Activated naive CD8-positive, alpha-beta T cell treated with anti-CD3 and anti-CD28 coated beads for 36 hours (primary cell): ENCODE measurements at places on chromosomes 3 and 15. TPM values are rescaled to one million over a fixed set of nuclear protein-coding genes. Genes with fewer than 3 reads are reported as not detected.

DNA sequence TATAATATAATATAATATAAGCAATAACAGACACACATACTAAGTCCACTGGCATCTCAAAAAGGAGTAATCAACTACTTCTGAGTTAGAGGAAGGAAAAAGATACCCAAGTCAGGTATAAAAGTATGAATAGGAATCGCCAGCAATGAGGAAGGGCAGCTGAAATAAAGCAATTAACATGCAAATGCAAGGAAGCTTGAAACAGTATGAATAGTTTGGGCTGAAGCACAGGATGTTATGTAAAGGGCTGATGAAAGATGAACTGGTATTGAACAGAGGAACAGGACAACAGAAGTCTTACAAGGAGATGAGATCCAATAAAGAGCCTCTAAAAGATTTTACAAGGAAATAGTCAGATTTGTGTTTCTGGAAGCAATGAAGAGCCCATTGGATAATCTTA, 7.1 kb downstream of the COPS2 start:
- DNase-seq: no peak

Gene MAGEL2
- not detected for total RNA-seq

DNA sequence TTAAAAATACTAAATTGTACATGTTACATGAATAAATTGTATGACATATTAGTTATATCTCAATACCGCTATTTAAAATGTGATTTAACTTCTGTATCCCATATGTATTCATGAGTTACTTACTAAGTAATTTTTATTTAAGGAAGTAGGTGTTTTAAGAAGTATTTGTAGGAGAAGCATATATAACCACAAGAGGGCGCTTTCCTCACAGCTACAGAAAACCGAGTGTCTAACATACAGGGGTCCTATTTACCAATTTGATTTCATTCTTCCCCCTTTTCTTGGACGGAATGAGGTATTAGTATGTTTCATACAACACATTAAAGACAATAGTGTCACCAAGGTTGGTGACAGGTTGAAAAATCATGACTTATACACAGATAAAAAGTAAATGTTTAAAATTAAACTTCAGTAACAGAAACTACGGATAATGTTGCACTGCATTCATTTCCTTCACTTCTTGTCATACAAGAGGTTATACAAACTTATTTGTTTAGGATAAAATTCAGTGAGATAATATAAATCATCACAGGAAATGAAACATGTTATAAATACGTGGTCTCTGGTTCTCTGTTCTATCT, 253.6 kb downstream of the MAGI1 start:
- no peak for DNase-seq

GRCh38 chr15:78105476-78106241, 13.3 kb downstream of the SH2D7 start:
- DNase-seq: no peak

DNA sequence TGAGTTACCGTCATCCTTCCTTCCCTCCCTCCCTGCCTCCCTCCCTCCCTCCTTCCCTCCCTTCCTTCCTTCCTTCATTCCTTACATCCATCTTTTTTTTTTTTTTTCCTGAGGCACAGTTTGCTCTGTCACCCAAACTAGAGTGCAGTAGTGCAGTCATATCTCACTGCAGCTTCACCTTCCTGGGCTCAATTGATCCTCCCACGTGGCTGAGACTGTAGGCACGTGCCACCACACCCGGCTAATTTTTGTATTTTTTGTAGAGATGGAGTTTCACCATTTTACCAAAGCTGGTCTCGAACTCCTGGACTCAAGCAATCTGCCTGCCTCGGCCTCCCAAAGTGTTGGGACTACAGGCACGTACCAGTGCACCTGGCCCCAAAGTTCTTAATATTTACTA, 25.8 kb downstream of the USP3 start:
- peak; percentile 19 for DNase-seq

GRCh38 chr3:124650798-124651197, 79.5 kb upstream of the UMPS start:
- DNase-seq: peak; percentile 67

Gene SLC22A14
- total RNA-seq: not detected

- no peak for DNase-seq
Observed at GRCh38 chr3:124850633-124851032, 36.5 kb downstream of the ITGB5 start.

DNA sequence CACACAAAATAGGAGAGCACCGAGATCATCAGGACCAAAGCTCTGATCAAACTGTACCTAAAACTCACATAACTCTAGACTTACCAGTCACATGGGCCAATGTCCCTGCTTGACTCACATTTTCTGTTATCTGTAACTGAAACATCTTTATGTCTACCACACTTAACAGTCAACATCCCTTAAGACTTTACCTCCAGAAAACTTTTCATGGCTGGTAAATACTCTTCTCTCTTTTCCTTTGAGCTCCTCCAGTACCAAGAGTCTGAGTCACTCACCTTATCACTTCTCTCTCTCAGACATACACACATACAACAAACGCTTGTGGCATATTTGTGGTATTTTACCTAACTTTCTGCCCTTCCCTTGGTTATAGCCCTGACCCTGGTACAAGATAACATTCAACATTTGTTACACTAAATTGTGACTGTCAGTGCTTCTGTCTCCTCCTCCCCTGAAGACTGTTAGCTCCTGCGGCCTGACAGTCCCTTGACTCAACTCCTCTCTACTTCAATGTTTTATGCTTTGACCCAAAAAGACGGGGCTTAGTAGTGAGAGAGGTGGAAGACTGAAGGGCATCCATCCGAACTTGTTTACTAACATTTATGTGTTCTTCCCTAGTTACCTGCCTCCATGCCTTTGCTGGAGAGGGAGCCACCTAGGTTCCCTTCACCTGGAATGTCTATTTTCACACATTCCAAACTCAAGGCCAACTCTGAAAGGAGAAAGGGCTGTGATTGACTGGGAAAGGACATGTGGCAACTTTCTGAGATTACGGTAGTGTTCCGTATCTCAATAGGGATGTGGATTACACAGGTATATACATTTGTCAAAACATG, 3.7 kb upstream of the EFHB start:
- DNase-seq: no peak

DNA sequence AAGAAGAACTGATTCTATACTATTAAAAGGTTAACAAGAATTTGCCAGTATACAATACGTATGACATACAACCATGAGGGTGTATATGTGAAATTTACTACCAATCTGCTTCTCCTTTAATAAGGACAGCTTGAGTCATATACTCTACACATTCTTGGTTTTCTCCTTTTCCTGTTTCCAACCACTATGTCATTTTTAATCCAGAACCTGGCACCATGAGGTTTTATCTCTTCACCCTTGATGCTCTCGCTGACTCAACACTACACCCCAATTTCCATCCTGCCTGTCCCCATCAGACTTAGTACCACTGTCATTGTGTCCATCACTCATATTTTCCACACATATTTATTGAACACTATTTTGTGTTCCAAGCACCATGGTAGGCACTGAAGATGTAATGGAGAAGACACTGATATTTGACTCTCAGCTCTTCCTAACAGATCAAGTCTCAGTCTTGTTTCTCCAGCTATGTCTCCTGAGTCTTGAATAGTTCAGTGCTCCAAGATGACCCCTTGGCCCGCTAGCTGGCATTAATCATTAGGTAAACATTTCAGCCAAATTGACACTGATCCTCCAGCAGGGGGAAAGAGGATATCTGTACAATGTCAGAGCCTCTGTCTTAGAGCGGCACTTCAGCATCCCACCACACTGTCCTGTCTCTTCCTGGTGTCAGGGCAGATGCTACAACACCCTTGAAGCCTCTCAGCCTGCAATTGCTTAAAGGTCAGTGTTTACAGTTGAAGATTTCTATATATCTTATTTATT, 11.2 kb upstream of the COL8A1 start:
- DNase-seq: peak; percentile 20

Gene LDHAL6B
- not detected for total RNA-seq

DNA sequence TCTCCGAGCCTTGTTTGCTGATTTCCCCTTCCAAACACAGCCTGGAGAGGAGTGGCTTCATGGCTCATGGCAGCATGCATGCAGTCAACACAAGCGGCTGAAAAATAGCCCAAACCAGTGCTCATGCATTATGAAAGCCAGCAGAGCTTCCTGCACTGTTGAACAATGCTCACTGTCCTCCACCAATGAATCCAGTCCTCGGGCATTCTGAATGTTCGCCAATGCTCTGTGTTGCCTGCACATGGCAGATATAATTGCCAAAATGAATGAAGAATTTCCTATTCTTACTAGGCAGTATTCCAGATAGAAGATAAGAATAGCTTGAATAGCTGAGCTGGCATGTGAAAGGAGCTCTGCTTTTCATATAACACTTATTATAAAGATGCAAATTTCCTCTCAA, 252.7 kb downstream of the ROBO1 start:
- DNase-seq: no peak

DNA sequence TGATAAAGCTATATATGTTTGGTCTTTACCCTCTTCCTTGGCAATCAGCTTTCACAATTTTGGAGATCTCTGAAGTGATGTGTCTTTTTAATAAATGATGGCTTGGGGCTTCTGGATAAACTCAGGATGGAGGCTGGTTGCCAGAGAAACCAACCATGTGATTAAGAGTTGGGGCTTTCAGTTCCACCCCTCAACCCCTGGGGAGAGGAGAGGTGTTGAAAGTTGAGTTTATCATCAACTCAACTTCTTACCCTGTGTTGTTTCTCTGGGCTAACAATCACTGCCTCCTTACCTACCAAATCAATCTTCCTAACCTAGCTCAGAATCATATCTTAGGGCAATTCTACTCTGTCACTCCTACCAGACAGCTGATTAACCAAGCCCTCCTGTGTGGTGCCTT, 735.8 kb downstream of the ZPLD1 start:
- no peak for DNase-seq

Gene DLL4
- not detected for total RNA-seq

Gene PLSCR5
- total RNA-seq: not detected

- no peak for DNase-seq
Observed at GRCh38 chr3:16336825-16337224, 71.8 kb downstream of the OXNAD1 start.

DNA sequence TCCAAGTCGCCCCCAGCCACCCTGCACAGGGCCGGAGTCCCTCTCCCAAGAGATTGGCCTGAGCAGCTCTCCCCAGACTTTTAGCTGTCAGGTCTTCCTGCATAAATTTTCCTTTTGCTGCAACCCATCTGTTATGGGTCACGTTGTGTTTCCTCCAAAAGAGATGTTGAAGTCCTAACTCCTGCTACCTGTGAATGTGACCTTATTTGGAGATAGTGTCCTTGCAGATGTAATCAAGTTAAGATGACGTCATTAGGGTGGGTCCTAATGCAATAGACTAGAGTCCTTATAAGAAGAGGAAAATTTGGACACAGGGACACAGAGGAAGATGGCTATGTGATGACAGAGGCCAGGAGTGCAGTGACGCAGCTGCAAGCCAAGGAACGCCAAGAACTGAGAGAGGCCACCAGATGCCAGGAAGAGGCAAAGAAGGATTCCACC, 13.2 kb upstream of the SLC6A6 start:
- no peak for DNase-seq

DNA sequence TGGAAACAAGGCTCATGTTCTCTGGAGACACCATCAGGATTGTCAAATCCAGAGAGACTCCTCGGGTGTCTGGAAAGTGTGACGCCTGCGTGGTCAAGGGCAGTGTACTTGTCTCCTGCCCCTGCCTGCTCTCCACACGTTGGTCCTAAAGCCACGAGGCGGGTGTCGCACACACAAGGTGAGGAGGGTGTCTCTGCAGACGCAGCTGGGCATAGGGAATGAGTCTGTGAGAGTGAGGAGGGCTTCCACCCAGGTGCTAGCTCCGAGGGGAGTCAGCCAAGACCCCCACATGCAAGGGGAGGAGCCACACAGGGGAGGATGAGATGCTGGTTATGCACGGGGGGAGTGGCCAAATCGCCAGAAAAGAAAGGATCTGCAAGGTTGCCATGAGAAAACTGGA, 27.9 kb upstream of the OCA2 start:
- DNase-seq: no peak

Gene ALDH1A2
- 0.90 TPM for total RNA-seq

Gene FANCD2OS
- not detected for total RNA-seq

DNA sequence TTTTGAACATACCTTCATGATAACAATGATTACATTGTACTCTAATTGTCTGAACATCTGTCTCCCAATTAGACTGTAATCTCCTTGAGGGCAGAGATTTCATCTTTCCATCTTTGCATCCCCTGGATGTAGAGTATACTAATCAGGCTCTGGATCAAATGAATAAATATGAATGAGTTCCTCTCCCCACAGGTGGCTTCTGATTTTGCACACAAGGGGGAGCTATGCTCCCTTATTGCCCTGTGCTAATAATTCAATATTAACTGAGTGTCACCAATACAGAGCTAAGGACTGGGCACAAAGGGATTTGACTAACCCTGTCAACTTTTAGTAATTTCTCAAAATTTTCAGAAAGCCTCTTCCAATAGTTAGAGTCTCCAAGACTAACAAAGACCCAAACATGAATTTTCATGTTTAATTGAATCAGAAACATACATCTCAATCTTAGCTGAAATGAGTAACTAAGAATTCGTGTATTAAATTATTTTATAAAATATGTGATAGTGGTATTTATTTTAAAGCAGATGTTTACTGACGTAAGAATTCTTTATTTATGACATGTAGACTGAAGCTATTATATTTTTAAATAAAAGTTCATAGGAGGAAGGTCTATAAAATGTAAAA, 3.0 kb downstream of the DUOXA1 start:
- DNase-seq: no peak

Gene AMOTL2
- not detected for total RNA-seq

Gene BOC
- total RNA-seq: 0.44 TPM
